Cortex of kidney (tissue), 1 donor: ENCODE measurements at places on chromosomes 4 and X.

GRCh38 chrX:49829016-49829415, at the start of gene PAGE4:
Gene PAGE4, plus strand, starts transcription at chrX:49829303. Its CDS starts 1,126 bp downstream, at chrX:49830429.
- no peak for DNase-seq

GRCh38 chr4:6333301-6334202, 63.9 kb downstream of the WFS1 start:
- DNase-seq = no peak

DNA sequence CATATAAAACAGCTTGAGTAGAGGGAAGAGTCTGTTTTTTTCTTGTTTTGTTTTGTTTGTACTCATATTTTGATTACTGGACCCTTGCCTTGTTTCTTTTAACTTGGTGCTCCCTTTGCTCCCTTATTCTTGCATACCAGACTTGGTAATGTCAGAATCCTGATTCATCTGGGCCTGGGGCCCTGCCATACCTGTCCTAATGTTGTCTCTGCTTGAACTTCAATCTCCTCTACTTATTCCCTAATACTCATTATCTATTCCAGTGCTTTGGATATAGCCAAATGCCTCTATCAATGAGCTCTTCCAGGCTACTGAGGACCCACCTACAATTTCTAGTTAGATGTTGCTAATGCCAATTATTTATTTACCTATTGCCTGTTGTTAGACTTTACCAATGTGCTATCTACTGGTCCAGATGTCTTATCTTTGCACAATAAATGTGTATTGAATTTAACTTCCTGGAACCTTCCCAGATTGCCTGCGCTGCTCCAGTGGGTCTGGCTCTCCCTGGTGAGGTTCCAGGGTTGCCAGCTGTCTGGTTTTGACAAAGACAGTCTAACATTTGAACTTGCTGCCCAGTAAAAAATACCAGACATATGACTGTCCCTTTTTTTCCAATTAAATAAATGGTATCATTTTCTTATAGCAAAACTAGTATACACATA, 64.4 kb upstream of the ACSL4 start:
- no peak for DNase-seq

- no peak for DNase-seq
Observed at GRCh38 chr4:77002321-77003107, 53.0 kb downstream of the SEPTIN11 start.

DNA sequence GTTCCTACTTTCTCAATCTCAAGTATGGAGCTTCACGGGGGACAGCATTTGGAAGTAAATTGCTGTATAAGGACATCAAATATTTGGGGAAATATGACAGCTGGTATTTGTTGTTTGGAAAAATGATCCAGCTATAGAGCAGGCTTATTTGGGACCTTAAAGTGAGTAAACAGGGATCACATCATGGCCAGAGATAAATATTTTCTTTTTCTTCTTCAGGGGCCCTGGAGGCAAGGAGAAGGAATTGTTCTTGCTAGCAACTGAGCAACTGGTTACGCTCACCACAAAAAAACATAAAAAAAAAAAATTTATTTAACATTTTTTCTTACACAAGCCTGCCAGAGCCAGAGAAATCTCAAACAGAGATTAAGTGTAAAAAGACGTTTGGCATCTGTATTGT, 277.2 kb upstream of the UGT8 start:
- DNase-seq = no peak
